ENCODE measurements at places on chromosomes 1 and 21. TPM values are rescaled to one million over a fixed set of nuclear protein-coding genes. Genes with fewer than 3 reads are reported as not detected.

YTHDF2 gene
- total RNA-seq, result 87.0 TPM

CELA3B gene
- not detected for total RNA-seq

ATP1A4 gene
- total RNA-seq, result 0.57 TPM

SLC22A15 gene
- 3.2 TPM for total RNA-seq

SPRR3 gene
- not detected for total RNA-seq

FCRL4 gene
- 0.14 TPM for total RNA-seq

GTF2B gene
- 65.6 TPM for total RNA-seq

MAD2L2 gene
- 22.2 TPM for total RNA-seq

LRRC40 gene
- total RNA-seq, result 19.7 TPM

CLDN19 gene
- total RNA-seq, result 0.81 TPM

LRRC8B gene
- 20.3 TPM for total RNA-seq

POU3F1 gene
- 6.0 TPM for total RNA-seq

COL16A1 gene
- total RNA-seq, result 24.9 TPM

ANGPTL3 gene
- 3.6 TPM for total RNA-seq

AMPD1 gene
- not detected for total RNA-seq

RYR2 gene
- 10.2 TPM for total RNA-seq

NEXN gene
- total RNA-seq, result 3.7 TPM

RNPEP gene
- total RNA-seq, result 38.8 TPM

FCRL6 gene
- 0.27 TPM for total RNA-seq

LAMTOR5 gene
- total RNA-seq, result 149 TPM

SPRR2F gene
- 1.4 TPM for total RNA-seq

ETV3 gene
- 25.4 TPM for total RNA-seq

PTPN22 gene
- total RNA-seq, result 0.14 TPM

TCHH gene
- total RNA-seq, result 0.22 TPM

TDRD5 gene
- total RNA-seq, result 0.09 TPM

OR14K1 gene
- total RNA-seq, result not detected

OR2L13 gene
- 0.77 TPM for total RNA-seq

RGS1 gene
- total RNA-seq, result 1.1 TPM

HAO2 gene
- not detected for total RNA-seq

MCOLN2 gene
- total RNA-seq, result 1.2 TPM

All from motor neuron (in vitro differentiated cells).